ENCODE measurements at places on chromosomes 5 and 9.

DNA sequence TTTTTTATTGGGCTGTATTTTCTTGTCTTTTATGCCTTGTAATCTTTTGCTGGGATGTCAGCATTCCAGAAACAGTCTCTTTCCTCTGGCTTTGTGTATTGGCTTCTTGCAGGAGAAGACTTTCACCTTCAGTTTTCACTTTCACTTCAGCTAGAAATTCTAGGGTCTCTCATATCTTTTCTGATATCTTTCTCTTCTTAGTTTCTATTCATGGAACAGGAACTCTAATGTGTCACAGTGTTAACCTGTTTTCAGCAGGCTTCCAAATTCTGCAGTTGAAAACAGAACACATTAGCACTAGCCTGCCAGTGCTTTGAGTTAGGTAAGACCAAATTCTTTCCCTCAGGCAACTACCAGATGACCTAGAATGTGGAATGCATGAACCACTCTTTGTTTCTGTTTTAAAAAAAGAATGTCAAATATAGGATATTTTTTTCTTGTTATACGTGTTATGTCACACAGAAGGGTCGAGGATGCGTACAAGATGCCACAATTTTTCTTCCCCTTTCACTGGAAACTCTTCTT, 164.7 kb downstream of the TUSC1 start:
- no peak for DNase-seq

GRCh38 chr5:40404613-40405012, 275.1 kb upstream of the PTGER4 start:
- DNase-seq = no peak

DNA sequence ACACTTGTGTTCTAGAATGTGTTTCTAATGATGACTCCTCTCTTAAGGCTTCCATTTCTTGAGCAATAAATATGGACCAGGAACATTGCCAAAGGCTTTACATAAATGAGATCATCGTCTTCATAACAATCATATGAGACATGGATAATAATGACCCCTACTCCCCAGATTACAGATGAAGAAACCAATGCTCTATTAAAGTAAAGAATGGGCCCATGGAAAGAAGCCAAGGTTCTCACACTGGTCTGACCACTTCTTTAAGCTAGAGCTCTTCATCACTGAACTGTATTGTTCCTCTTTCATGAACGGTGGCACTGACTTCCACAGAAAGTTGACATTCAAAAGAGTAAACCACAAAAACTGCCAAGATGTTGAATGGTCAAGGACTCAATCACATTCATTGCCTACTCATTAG, 65.3 kb downstream of the MARCHF3 start:
- DNase-seq = no peak

- no peak for DNase-seq
These were observed 23.0 kb downstream of the IARS1 start for GRCh38 chr9:92270511-92270910.
